Activated CD4-positive, CD25-positive, alpha-beta regulatory T cell (primary cell): ENCODE measurements at places on chromosomes 11 and 22.

GRCh38 chr11:134333312-134333711 is 1.5 kb downstream of the GLB1L2 start:
- no peak for DNase-seq

DNA sequence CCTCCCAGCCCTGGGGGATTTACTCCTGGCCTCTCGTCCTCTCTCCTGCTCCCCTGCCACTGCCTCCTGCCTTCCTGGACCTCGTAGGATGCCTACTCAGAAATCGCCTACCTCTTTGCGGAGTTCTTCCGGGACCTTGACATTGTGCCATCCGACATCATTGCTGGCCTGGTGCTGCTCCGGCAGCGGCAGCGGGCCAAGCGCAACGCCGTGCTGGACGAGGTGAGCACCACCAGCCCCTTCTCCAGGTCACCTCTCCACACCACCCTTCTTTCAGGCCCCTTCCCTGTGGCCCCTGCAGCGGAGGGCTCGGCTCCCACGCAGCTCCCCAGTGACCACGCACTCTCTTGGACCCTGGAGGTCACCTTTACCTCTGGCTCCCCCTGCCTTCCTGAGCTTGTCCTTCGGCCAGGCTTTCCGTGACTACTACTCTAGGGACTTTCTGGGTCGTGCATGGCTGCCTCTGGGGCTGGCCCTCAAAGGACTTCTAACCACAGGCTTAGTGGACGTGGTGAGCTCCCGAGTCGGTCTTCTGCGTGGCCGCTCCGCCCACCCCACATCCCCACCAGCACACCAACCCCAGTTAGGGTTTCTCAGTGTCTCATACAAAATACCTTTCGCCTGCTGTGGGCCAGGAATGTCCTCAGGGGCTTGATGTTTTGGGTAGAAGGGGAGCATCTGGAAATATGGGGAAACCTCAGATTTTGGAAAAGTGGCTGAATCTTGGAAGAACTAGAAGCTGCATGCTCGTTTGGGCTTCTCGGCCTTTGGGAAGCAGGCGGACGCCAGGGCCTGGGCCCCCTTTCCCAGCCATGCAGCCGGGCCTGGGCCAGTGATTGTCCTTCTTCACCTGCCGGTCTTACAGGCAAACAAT is 24.1 kb upstream of the MYRF start:
- DNase-seq: no peak

DNA sequence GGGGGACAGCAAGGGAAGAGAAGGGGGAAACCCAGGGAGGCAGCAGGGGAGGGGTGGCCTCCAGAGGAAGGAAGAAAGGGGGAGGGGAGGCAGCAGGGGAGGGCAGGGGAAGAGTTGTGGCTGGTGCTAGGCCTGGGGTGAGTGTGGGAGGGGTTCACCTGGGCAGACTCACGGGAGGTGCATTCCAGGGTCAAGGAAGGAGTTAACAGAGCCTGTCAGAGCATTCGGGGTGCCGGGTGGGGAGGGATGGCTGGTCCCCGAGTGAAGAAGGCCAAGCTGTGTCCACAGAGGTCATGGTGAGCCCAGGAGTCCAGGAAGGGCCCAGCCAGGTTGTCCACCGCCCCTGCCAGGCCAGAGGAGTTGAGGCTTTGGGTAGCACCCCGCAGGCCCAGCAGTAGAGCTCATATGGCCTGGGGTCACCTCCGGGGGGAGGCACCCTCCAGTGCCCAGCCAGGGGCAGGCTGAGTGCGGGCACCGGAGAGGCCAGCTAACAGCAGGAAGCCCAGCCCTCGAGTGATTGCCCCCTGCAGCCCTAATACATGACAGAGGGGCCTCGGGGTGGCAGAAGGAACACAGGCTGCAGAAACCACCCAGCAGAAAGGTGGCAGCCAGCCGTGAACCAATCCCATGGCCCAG is 31.1 kb upstream of the PPARA start:
- no peak for DNase-seq

- no peak for DNase-seq
Measured at GRCh38 chr22:43554259-43554636, 142.4 kb downstream of the MPPED1 start.

- no peak for DNase-seq
Measured at GRCh38 chr11:99422581-99423427, 402.1 kb downstream of the CNTN5 start.

GRCh38 chr22:46162285-46162684 is 12.0 kb downstream of the PPARA start:
- DNase-seq: no peak

DNA sequence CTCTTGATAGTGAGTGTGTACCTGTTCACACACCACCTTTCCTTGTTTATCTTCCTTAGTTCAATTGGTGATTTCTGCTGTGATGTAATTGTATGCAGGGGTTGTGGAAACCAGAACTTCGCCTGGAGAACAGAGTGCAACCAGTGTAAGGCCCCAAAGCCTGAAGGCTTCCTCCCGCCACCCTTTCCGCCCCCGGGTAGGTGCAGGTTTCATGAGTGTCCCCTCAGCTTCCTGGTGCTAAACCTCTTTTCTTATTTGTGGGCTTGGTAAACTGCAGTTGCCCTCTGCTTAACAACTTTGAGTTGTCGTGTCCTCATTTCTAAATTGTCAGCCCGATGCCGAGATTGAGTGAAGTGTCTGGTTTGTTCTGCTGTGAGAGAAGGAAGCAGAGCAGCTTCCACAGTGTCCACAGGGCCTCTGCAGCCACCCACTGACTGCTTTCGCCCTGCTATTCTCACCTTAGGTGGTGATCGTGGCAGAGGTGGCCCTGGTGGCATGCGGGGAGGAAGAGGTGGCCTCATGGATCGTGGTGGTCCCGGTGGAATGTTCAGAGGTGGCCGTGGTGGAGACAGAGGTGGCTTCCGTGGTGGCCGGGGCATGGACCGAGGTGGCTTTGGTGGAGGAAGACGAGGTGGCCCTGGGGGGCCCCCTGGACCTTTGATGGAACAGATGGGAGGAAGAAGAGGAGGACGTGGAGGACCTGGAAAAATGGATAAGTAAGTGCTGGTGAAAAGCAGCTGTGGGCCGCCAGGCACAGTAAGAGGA is 7.1 kb upstream of the GAS2L1 start:
- no peak for DNase-seq

DNA sequence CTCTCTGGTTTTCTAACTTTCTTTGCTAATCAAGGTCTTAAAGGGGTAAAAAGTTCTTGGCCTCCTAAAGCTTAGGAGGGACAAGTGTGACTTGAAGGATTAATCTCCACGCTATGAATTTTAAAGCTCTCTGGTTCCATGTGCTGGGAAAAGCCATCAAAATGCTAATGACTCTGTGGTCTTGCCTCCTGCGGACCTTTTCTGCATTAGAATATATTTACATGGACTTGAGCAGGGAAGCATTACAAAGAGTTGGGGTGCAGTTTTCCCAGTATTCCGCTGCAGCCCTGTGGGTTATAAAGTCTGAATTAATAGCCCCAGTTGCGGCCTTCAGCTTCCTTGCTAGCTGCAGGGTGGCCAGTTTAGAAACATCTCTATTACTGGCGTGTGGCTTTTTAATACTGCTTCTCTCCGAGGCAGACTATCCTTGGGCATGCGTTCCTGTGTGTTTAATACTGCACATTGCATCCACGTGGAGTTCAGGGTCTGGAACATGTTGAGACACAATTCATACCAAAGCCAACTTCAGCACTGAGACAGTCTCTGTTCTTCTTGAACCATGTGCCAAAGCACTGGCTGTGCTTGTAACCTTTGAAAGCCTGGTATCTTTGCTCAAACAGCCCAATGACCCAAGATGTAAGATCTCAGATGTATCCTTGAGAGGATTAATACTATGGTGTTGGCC is 27.3 kb downstream of the TSPAN18 start:
- DNase-seq: no peak

GRCh38 chr22:37751449-37752188 is 54.8 kb downstream of the TRIOBP start:
- DNase-seq: no peak

DNA sequence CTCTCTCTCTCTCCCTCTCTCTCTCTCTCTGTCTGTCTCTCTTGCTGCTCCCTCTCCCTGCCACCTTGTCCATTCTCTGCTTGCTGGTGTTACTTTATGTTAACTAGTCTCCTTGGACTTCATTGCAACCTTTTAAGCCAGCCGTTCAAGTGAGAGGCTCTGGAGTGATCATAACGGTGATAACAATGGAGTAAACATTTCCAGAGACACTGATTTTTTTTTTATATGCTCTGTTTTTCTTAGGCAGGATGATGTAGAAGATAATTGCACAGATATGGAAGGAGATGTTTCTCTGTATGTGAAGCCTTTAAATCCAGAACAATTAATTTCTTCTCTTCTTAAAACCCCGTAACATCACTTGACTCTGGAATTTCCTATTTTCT is 287.7 kb downstream of the TMEM135 start:
- DNase-seq: no peak

- no peak for DNase-seq
Measured at GRCh38 chr11:44224867-44225501, 85.0 kb downstream of the ALX4 start.

- DNase-seq: no peak
Measured at GRCh38 chr11:130525307-130525706, 76.9 kb downstream of the ADAMTS15 start.

- DNase-seq: no peak
Measured at GRCh38 chr11:19790831-19791552, 78.4 kb downstream of the NAV2 start.

GRCh38 chr11:59200423-59200746 is 12.3 kb downstream of the MPEG1 start:
- DNase-seq: no peak

- DNase-seq: no peak
Measured at GRCh38 chr11:34487430-34487829, 26.2 kb downstream of the ELF5 start.

DNA sequence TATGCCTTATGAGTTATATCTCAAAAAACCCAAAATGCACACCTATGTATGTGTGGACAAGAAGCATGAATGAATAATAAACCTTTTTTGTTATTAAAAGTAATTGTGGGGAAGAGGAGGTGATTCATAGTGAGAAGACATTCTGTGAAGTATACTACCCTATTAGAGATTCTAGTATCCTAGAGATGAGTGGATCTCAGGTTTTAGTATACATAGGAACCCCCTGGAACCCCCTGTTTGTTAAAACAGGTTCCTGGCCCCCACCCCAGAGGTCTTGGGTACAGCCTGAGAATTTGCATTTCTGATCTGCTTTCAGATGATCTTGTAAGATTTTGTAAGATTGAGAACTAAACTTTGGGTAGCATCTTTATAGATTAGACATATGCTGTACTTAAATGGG is 17.5 kb downstream of the NUCB2 start:
- DNase-seq: no peak

DNA sequence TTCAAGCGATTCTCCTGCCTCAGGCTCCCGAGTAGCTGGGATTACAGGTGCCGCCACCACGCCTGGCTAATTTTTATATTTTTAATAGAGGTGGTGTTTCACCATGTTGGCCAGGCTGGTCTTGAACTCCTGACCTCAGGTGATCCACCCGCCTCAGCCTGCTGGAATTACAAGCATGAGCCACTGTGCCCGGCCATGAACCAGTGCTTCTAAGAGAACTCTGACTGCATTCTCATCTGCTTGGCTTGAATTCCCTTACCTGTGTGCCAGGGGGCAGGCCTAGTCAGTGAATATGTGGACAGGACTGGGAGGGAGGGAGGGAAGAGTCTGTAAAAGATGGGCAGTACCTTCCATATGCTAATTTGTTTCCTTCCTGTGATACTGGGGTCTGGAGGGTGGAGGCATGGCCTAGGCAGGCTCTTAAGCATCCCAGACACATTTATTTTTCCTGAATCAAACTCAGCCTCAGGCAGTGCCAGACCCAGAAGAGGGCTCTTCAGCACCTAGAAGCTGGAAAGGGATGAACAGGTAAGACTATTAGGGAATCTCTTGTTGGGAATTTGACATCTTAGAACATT is 6.6 kb downstream of the RPS25 start:
- DNase-seq: no peak

GRCh38 chr11:33320814-33321330 is 63.7 kb downstream of the HIPK3 start:
- DNase-seq: no peak

GRCh38 chr22:20380486-20380885 is 13.5 kb upstream of the ZNF74 start:
- no peak for DNase-seq

- no peak for DNase-seq
Measured at GRCh38 chr11:21736404-21736803, 456.5 kb upstream of the ANO5 start.

DNA sequence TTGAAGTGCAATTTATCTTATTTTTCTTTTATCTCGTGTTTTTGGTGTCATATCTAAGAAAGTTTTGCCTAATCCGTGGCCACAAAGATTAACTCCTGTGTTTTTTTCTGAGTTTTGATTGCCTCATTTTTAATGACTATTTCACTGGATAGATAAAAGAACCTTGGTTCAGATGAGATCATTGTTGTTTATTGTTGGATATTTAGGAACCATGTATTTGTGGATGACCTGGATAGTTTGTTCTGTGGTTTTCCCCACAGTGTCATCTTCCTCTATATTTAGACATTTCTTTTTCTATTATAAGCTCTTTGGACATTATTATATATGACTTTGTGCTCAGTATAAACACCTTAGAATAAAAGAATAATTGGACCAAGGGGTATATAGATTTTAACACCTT is 37.2 kb downstream of the PPP6R3 start:
- no peak for DNase-seq

DNA sequence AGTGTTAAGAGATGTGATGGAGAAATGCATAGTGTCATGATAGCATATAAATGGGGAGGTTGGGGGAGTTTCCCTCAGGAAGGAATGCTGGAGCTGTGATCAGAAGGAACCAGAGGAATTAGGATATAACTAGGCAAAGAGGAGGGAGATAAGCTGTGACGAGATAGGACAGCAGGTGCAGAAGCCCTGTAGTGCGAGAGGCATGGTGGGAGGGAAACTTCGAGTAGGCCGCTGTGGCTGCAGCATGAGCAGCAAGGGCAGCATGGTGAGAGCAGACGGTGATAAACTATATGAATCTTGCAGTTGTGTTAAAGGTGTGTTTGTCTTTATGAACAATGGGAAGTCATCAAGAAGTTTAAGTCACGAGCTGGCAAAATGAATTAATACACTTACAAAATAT is 109.9 kb downstream of the EMSY start:
- no peak for DNase-seq

DNA sequence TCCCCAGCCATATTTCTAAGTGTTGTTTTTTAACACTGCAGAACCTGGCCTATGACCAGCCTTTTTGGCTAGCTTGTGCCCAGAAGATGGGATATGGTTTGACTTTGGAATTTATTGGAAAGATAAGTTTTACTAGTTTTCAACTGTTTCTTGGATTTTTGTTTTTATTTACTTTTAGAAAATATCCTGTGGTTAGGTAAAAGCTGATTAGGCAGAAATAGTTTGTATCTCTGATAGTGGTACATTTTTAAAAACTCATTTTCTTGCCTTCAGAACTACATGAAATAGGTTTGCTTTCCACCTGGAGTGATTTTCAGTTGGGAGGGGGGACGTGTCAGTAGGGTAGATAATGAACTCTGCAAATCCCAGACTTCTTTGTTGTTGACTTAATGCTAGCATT is 91.3 kb upstream of the RASSF10 start:
- DNase-seq: no peak
